Right hindlimb (tissue), 1 donor: ENCODE measurements at places on chromosomes 12 and 14.

GRCh38 chr12:92445253-92446082 is 257.3 kb upstream of the PLEKHG7 start:
- peak; percentile 36 for DNase-seq

DNA sequence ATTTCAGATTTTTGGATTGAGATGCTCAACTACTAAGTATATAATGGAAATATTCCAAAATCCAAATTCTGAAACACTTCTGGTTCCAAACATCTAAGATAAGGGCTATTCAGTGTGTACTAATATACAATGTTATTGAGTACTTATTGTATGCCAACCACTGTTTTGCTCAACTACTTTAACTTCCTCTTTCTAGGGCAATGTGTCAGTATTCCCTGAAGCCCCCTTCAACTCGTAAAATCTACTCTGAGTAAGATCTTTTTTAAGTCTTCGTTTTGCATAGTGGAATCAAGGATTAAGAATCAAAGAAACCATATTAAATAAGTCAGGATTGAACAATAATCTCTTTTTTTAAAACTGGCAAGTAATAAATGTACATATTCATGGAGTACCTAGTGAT is 45.5 kb downstream of the SPATA7 start:
- DNase-seq: no peak

GRCh38 chr12:2266666-2267620 is 214.2 kb downstream of the CACNA1C start:
- peak; percentile 3 for DNase-seq

DNA sequence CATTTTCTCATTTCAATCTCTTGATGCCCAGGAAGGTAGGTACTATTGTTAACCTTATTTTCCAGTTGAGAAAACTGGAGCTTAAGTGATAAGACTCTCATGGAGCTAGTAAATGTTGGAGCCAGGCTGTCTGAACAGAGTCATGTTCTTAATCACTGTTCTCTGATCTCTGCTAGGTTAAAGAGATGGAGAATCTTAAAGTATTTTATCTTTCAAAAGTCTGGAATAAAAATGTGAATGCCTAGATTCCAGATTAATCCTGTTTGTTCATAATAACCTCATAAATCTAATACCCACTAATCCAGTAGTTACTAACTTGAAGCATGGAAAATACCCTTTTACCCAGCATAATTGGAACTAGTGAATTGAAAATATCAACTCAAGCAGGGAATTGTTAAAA is 341.0 kb upstream of the RGS6 start:
- DNase-seq: no peak

- DNase-seq: no peak
Observed at GRCh38 chr14:62946221-62946620, 99.0 kb downstream of the KCNH5 start.

GRCh38 chr14:90518941-90519256 is 122.1 kb downstream of the CALM1 start:
- DNase-seq: no peak

DNA sequence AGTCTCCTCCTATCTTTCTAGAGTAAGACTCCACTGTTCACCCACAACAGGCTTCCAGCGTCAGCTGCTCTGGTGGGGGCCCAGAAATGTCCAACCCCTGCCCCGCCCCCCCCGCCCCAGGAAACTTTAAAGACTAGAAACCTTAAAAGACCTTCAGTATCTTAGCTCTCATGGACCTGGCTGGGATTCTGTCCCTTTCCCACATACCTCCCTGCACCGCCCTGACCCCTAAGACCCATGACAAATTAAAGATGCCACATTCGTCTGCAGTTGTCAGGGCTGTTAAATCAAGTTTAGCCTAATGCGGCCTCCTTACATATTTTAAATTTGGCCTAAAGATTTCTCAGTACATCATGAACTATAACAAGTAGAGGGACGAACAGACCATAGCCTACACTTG is 10.0 kb upstream of the SERPINA10 start:
- no peak for DNase-seq

GRCh38 chr12:122102331-122102730 is 23.8 kb downstream of the MLXIP start:
- DNase-seq: peak; percentile 66

DNA sequence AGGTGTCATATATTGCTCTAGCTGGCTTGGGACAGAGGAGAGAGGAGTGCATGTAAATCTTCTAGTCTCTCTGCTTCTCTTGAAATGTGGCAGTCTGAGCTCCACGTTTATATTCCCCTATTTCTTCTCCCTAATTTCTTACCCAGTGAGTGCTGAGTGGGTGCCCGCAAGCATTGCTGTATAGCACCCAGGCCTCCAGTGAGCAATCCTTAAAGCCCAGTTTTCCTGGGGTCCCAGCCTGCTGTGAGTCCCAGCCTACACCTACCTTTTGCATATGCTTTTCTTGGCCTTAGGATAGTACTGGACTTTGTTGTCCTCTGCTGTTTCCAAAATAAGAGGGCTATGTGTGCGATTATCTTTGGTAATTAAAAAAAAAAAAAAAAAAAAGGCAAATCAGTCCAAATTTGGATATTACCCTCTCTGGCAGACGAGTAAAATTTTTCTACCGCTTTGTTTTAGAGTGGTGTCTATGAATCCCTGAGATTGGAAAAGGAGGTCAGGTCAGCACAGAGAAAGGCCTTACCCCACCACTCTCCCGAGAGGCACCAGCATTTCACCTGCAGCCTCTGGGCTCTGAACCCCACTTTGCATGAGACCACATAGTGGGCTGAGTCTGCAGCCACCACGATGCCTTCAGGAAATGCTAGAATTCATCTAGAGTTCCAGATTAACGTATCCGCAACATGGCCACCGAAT is 1.1 kb downstream of the MGST1 start:
- DNase-seq: no peak

- DNase-seq: no peak
Observed at GRCh38 chr14:100104523-100105300, 39.5 kb downstream of the EVL start.

DNA sequence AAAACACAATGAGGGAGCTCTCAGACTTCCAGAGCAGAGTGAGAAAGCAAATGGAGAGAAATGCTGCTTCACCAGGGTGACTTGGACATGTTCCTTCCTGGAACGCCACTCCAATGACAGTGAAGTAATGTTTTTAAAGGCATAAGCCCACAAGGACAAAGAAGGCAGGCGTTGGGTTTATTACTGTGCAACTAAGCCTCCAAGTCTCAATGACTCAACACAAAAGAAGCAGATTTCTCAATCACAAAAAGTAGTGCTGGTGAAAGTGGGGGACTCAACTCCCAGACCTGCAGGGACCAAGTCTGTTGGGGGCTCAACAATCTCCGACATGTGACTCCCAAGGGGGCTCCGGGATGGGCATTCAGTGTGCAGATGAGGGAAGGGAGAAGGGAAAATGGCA is 505.2 kb downstream of the BCL11B start:
- no peak for DNase-seq

GRCh38 chr12:22350886-22351285 is 16.4 kb upstream of the ST8SIA1 start:
- DNase-seq: no peak

- no peak for DNase-seq
Observed at GRCh38 chr12:71999795-72000194, 61.1 kb downstream of the TPH2 start.

DNA sequence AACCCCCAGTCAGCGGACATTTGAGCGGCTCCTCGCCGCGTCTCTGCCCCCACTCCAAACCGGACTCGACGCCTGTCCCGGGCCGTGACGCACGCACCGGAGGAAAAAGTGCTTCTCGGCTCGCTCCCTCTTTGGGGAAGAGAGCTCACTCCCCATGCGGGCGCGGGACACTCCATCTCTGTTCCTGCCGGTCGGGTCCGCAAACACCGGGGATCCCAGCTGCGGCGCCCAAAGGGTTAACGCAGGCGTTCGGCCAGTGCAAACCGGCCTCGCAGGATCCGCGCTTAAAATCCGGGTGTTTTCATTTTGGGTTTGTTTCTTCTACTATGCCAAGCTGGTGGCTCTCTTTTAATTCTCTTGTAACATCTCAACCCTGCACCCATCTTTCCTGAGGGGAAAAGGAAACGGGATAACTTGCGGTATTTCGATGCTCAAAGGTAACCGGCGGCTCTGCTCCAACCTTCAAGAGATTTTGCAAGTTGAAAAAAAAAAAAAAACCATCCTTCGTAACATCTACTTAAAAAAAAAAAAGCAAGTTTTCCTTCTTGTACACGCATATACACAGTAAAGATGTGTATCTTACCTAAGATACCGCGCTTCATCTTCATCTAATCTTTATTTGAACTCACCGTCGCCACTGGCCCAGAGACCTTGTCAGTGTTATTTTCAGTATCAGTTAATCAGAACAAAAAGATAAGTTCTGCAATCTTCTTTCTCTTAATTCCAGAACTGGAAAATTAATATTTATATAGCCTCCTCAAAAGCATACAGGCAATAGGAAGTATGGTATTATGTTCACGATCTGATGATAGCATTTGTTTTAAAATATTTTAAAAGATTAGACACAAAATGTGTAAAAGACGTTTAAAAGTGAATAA is 1.6 kb upstream of the ATP2B1 start:
- no peak for DNase-seq

- no peak for DNase-seq
Observed at GRCh38 chr12:53480491-53481442, 18.5 kb downstream of the MAP3K12 start.
